ENCODE measurements at places on chromosomes 4 and X.

DNA sequence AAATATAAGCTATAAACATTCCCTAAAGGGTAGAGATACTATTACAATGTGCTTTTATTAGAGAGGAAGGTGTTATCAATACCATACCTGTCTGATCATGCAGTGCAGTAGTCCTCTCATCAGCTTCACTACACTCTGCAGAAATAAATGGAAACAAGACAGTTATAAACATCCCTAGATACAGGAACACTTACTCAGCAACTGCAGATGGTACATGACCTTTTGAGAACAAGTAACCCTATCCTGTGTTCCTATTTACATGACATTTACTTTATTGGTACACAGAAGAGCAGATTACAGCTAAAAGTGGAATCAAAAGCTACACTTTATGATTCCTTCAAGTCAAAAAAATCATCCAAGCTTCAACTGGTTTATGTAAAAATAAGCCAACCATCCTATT lies 9.0 kb downstream of the PHKA1 start:
- DNase-seq: no peak

DNA sequence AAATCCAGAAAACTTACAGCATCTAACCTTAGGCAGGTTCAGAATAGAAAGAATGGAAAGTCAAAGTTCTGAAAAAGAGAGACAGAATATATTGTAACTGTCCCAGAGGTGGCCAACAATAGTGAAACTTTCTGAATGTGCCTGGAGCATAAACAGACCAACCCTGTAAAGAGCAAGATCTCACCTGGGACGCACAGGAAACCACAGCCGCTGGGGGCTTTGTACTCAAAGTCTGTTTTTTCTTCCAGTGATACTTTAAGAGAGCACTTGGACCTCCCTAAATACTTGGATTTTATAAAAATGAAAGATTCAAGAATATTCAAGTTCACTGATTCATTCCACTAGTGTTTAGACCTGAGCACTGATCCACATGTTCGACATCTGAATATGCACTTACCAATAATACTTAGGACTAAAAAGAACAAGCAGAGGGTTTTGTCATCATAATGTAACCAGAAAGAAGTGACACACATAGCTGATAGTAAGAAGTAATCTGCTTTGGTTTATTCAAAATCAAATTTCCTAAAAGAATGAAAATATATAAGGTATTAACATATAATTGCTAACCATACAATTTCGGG lies 35.3 kb downstream of the ARAP2 start:
- DNase-seq: no peak

DNA sequence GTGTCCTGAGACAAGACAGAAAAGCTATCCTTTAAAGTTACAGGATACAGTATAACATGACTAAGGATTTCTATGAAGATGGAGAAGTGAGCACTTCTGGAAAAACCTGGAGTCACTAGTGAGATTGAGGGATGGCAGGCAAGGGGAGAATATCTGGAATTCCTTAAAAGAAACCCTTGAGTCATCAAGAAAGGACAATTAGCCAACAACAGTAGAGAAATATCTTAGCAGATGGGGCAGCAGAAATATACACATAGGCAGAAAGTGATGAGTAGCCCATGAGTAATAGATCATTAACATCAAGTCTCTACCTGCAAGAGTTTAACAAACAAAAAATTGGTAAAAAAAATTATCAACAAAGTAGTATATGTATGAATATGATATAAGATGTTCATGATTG lies 858.8 kb upstream of the FRG1 start:
- no peak for DNase-seq

DNA sequence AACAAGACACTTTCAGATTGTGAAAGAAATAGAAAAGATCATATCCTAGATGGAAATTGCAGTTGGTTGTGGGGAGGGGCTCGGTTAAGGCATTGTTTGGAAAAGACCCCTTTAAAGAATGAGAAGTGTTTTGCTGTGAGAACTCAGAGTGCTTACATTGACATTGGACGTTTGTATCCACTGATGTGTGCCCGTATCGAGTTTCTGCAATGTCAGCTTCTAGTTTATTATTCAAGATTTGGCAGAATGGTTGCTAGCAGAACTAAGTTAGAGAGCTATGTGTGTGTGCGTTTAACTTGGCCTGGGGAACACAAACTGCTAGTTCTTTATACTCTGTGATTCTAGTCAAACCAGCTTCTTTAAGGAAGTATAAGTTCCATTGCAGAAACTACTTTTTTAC lies 2702.5 kb downstream of the PCDH7 start:
- DNase-seq: no peak

DNA sequence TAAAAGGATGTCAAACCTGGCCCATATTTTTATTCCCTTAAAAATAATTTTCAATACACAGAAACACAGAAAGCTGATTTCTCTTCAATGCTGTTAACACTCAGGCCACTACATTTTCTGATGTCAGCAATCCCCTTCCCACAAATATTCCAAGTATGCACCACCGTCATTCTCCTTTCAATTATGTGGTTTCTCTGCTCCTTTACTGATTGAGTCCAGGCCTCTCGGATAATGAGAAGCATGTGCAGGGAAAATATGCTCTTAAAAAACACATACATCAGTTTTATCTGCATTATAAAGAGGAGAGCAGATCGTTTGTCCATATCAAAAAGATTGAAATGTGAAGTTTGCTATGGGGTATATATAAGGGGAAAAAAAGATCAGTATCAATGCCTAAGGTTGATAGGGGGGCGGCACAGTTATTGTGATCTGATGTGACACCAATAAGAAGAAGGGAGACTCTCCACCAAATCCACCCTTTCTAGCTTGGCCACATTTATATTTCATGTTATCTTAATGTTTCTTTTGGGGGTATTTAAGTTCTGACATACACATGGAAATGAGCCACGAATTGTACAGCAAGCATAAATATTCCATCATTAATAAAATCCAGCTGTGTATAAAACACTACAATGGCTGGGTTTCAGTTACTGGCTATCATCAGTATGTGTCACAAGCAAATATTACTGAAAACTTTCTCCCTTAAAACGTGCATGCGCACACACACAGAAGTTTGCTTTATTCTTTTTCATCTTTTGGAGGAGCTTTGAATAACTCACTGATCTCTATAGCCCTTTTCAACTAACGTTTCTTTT lies 6.4 kb downstream of the AMOT start:
- no peak for DNase-seq

DNA sequence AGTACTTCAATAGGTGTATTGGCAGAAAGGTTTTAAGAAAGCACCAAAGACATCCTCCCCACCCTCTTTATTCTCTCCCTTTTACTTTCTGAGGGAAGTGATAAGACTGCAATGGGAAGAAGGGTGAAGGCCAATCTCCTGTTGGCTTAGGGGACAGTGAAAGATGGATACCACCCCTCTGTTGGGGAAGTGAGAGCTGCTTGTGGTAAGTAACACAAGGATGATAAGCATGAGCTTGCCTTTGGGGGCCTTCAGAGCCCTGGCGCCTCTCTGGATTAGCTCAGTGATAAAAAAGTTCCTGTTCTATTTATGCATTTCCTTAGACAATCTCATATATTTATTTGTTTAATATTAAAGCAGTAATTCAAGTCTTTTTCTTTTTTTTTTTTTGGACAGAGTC lies 5.2 kb upstream of the KLF8 start:
- no peak for DNase-seq

- no peak for DNase-seq
Measured at GRCh38 chr4:1310796-1311631, 21.3 kb downstream of the MAEA start.

DNA sequence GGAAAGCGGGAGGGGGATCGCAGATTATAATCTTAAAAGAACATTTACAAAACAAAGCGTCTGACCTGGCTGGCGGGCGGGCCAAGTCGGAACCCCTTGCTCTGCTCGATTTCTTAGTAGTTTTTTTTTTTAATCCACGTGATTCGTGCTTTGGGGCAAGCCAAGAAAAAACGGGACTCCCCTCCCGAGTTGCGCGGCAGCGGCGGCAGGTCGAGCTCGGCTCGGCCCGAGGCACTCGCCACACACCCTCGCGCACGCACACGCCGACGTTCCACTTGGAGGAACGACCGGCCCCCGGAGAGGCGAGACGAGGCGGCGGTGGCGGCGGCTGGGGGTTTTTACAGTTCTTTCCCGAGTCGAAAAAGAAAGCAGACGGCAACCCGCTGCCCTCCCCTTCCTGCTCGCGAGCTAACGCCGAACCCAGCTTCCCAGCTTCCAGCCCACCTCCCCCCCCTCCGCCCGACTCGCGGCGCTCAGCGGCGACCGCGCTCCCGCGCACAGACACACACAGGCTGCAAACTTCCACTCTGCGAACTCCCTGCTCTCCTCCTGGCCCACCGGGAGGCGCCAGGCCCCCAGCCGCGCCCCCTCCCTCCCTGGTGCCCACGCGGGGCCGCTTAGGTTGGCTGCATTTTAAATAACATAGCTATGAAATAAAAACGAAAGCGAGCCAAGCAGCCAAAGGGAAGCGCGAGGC lies 1.2 kb downstream of the BCOR start:
- DNase-seq: peak; percentile 32

DNA sequence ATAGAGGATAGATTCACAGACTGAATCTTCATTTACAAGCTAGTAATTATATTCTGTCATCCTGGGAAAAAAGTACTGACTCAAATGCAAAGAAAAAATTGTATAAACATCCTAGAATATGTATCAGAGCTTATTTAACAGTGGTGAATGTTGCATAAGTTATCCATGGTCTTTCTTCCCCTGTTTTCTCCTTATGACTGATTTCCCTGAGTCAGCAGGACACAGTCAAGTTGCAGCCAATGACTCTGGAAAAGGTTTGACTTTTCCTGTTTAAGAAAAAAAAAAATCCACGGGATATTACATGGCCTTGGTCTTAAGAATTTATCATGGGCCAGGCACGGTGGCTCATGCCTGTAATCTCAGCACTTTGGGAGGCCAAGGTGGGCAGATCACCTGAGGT lies 36.5 kb downstream of the INPP4B start:
- no peak for DNase-seq

GRCh38 chrX:141652286-141652685 lies 46.3 kb downstream of the SPANXD start:
- DNase-seq: no peak

DNA sequence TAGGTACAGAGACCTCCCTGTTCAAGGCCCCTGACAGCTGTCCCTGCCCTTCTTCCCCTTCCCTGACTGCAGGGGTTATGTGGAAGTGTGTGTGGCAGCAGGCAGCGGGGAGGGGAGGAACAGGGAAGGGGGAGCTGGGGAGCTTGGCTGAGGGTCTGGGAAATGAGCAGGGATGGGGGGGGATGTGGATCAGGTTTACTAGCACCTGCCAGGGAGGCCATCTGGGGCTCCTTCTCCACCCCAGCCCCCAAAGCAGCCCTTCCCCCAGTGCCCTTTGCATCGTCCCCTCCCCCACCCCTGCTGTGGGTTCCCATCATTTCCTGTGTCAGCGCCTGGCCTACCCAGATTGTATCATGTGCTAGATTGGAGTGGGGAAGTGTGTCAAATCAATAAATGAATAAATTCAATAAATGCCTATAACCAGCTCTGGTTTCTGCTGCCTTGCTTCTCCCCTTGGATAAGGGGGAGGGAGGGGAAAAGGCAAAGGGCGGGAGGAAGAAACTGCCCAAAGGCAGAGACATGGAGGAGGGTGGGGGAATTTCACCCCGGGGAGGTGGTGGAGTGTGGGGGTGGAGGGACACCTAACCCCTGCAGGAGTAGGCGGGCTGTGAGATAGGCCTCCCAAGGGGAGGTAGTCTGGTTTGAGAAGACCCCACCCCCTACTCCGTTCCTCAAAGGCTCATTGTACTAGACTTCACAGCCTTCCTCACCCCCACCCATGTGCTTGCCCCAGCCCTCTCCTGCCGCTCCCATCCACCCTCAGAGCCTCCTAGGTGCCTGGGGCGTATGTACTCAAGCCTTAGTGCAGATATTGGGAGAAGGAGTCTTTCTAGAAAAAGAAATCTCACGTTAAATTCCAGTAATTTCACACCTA lies 3.2 kb downstream of the CXorf65 start:
- no peak for DNase-seq

DNA sequence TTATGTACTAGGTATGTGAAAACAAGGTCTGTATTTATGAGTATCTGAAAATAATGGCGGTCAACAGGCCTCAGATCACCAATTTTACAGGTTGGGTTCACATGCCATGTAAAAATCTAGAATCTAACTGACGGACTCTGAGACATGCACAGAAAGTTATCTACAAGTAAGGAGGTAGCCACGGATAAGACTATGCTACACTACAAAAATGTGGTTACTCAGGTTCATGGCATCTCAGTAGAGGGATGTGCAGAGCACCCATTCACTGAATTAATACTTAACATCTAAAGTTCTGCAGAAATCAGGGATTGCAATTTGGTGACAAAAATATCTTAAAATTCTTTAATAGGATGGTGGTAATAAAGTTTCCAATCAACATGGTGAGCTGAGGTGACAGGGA lies 155.9 kb downstream of the APBB2 start:
- no peak for DNase-seq

- no peak for DNase-seq
Measured at GRCh38 chr4:68592673-68593072, 16.6 kb upstream of the UGT2B17 start.

DNA sequence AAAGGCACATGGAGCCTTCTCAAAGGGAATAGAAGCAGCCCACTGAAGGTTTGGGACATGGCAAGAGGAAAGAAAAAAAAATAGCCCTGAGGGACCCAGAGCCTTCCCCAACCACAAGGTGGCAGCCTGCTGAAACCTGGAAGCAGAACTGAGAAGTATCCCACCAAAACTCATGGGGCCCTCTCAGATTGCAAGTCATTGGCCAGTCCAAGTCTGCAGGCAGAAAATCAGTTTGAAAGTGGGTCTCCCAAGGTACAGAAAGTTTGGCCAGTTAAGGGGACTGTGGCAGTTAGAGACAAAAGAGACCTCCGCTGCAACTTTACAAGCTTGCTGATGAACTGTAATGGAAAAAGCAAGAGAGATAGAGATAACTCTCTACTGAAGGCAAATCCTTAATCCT lies 155.8 kb downstream of the ANTXR2 start:
- no peak for DNase-seq

DNA sequence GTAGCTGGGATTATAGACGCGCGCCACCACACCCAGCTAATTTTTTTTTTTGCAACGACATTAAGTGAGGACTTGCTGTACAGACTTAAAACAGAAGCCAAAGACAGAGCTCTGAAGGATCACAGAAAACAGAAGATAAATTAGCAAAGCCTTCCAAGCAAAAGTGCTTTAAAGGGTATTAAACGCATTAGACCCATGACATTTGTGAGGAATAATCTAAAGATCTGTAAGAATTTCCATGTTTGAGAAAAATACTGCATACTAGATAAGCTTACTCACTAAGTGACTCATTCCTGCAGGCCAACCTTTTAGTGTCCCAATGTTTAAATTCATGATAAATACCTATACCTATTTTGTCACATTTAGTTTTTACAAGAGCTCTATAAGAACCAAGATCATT lies 27.4 kb downstream of the SMARCA1 start:
- no peak for DNase-seq

GRCh38 chrX:74349387-74349786 lies 45.4 kb downstream of the ZCCHC13 start:
- no peak for DNase-seq

DNA sequence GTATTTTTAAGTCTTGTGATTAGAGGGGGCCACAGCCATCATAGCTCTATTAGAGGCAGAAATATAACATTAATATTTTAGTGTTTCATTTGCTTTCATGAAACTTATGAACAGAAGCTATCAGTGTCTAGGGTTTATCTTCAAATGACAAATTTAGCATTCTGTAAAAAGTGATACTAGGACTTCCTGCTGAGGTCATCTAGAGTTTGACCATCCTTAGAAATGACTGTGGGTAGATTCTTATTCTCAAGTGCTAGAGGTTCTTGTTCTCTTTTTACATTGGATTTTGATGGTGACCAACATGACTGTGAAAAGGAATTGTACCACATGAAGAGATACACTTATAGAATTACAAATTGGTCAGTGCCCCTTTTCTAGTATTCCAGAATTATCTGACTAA lies 568.6 kb downstream of the RPA4 start:
- DNase-seq: no peak

All from NCI-H2081 (cell line).